ENCODE measurements at places on chromosomes 3 and 15.

- no peak for DNase-seq
Observed at GRCh38 chr3:48372377-48372770, 355 bp downstream of the FBXW12 start.

GRCh38 chr3:134516905-134517304 is 31.0 kb downstream of the CEP63 start:
- no peak for DNase-seq

- no peak for DNase-seq
Observed at GRCh38 chr3:124926426-124927101, 8.0 kb downstream of the MUC13 start.

DNA sequence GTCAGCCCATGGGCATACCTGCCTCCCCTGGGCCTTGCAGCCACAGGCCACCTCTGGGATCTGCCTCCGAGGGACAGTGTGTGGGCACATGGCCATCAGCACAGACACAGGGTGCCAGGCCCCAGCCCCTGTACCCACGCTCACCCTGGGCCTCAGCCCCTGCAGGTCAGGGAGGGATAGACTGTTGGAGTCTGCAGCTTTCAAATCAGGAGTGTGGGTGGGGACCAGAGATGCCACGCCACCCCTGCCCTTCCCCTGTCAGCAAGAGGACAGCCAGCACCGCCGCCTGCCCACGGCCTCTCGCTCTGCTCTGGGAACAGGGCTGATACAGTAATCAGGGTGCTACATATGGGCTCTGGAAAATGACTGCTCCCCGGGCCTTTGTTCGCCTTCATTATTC is 72.7 kb downstream of the DNAJB8 start:
- no peak for DNase-seq

DNA sequence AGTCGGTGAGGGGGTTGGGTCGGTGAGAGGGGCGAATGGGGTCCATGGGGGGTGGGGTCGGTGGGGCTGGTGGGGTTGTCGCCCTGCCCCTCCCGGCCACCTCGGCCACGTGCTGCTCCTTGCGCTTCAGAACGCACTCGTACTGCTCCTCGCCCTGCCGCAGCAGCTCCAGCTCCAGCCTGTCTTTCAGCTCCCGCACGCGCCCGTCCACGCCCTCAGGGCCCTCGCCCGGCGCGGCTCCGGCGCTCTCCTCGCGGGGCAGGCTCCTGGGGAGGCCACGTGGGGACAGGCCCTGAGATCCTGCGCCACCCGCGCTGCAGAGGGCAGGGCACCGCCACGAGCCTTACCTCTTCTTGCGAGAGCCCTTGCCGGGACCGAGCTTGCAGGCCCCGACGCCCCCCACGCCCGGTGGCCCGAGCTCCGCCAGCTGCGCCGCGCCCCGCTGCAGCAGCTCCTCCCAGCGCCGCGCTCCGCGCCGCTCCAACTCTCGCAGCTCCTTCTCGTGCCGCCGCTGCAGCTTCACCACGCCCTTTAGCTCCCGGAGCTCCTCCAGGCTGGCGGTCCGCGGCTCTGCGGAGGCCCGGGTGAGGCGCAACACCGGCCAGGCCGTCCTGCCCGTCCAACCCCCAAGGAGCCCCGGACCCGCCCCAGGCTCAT is 8.2 kb upstream of the ANKRD63 start:
- DNase-seq = no peak

DNA sequence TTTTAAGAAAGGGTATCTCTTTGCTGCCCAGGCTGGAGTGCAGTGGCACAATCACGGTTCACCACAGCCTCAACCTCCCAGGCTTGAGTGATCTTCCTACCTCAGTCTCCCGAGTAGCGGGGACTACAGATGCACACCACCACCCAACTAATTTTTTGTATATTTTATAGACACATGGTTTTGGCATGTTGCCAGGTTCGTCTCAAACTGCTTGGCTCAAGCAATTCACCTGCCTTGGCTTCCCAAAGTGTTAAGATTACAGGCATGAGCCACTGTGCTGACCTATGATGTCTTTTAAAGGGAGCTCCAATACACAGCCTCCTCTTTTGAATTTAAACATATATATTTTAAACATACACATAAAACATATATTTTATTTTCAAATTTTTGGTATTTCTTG is 60.9 kb downstream of the SLC9C1 start:
- no peak for DNase-seq

DNA sequence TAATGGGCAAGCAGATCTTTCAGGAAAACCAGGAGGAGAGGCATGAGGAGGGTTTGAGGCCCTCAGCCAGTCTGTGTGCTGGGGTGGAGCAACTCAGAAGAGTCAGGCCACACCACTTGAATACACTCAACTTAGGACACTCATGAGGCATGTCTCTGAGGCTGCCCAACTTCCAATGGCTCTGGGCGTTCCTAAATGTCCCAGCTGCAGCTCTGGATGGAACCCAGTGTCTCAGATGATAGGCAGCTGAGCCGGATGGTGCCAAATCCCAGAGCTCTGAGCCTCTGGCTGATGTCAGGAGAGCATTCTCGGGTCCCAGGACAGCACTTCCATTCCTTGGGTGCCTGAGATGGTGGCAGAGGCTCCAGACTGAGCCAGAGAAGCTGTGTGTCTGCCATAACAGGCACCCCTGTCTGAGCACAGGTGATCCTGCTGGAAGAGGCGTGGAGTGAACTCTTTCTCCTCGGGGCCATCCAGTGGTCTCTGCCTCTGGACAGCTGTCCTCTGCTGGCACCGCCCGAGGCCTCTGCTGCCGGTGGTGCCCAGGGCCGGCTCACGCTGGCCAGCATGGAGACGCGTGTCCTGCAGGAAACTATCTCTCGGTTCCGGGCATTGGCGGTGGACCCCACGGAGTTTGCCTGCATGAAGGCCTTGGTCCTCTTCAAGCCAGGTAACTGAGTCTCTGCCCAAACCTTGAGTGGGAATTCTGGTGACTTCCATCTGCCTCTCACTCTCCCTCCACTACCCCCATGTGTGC is 2.8 kb downstream of the NR2E3 start:
- no peak for DNase-seq

DNA sequence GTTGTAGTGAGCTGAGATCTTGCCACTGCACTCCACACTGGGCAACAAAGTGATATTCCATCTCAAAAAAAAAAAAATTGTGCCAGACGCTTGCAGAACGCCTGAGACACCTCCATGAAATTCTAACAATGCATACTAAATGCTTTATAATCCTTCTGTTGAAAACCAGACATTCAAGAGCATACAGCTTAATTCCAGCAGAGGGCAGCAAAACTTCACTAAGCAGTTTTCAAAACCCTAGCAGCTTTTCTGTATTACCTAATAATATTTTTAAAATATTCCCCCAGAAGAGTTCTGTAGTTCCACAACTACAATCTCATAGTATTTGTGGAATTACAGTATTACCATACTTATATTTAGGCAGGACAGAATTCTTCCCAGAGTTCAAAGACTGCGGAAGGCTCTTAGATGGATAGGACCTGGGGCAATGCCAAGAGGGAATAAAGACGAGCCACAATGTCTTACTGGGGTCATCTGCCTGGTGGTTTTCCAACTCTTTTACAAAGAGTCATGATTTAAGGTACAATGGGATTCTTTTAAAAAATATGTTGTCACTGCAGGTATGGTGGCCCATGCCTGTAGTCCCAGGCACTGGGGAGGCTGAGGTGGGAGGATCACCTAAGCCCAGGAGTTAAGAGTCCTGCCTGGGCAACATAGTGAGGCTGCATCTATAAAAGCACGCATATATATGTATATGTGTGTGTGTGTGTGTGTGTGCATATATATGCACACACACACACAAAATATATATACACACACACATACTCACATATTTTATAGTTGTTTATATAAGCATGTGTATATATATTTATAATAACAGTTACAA is 19.6 kb upstream of the TASOR start:
- peak; percentile 56 for DNase-seq

DNA sequence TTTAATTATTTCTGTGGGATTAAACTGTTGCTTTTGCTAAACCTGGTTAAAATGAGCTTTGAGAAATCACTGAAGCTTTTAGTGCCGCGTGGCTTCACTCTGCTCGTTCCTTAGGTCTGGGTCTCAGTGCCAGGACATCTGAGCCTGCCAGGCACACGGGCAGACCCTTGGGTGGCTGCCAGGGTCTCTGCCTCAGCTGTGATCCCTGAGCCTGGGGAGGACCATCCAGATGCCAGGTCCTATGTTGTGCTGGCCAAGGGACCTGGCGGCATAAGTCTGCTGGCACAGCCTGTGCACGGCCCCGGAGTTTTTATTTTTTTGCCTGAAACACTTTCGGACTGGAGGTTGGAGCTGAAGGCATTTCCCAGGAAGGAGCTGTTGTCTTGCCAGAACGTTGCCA is 328.1 kb downstream of the LRTM1 start:
- DNase-seq = no peak

DNA sequence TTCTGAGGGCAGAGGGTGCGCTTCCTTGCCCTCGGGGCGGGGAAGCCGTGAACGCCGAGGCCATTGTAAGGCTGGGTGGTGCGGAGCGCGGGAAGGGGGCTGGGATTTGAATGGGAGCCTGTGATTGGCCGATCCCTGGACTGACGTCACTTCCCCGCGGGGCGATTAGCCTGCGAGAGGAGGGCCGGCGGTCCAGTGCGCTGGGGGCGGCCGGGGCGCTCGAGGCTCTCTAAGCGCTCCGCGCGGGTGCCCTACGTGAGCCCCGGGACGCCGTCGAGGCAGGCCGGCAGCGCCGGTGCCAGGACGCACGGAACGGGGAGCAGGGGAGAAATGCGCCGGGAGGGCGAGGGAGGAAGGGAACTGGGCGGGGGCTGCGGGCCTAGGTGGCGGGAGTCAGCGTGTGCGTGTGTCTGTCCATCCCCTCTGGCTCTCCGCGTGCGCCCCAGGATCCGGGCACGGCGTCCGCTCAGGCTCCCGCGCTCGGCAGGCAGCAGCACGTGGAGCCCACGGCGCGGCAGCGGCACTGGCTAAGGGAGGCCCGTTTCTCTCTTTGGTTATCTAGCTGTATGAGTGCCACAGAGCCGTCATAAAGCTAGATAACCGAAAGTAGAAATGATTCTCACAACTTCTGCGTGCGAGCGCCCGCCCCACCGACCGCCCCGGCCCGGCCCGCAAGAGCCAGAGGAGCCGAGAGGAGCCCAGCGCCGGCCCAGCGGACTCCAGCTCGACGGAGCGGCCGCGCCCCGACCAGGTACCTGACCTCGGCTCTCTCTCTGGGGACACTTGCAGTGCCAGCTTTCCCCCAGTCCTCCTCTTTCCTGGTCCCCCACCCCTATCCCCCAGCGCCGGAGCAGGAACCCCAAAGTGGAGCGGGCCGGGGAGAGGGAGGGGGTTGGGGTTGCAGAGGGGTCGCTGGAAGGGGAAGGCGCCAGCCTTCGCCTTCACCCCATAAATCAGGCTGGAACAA is 33.1 kb upstream of the POLG start:
- no peak for DNase-seq

DNA sequence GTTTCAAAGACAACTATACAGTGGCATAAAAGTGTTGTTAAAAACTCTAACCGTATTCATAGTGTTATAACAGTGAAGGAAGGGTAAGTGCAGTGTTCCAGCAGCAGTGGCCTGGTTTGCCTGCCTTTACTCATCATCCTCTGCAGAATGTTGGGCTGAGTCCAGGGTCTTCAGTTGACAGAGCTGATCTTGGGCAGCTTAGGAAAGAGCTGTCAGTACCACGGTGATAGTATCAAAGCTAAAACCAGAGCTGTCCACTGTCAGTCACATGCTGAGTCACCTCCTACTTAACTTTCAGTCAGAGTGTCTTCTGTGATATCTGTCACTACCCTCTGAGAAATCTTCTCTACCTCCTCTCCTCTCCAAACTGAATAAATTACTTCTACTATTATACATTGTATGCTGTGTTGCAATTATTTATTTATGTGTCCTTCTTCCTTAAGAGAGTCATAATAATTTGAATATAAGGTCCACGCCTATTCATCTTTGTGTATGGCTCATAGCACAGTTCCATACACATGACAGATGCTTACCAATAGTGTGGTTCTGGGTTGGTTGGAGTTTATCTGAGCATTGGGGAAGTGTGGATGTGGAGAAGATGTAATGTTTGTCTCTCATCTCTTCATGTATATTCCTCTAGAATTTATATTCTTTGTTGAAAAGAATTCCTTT is 242.1 kb downstream of the ZIC1 start:
- no peak for DNase-seq

GRCh38 chr3:108645364-108645763 is 55.8 kb downstream of the DZIP3 start:
- no peak for DNase-seq

- no peak for DNase-seq
Observed at GRCh38 chr3:153640689-153641665, 479.0 kb downstream of the RAP2B start.

- no peak for DNase-seq
Observed at GRCh38 chr3:129599607-129600006, 6.9 kb downstream of the PLXND1 start.

GRCh38 chr3:158026236-158026635 is 80.0 kb downstream of the SHOX2 start:
- DNase-seq = no peak

GRCh38 chr15:78988361-78988911 is 43.6 kb upstream of the CTSH start:
- DNase-seq = no peak

- DNase-seq = no peak
Observed at GRCh38 chr3:38354588-38355330, 8.2 kb downstream of the XYLB start.

- DNase-seq = no peak
Observed at GRCh38 chr3:17795711-17796110, 53.3 kb upstream of the TBC1D5 start.

- no peak for DNase-seq
Observed at GRCh38 chr3:151357463-151357850, 27.1 kb downstream of the P2RY12 start.

DNA sequence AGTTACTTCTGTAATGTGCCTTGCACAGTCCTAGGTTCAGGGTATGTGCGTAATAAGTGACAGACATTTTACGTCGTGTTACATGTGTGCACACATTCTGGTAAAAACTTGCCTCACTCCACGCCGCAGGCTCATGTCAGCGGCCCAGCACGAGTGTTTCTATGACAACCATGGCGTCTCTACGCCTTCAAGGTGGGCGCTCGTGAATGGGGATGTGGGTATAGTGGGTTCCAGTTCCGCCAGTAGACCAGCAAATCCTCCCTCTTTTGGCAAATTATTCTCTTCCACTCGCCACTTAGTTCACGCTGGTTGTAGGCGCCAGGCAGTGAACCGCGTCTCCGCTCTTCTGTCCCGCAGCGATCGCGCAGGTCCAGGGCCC is 40.3 kb downstream of the CHST14 start:
- no peak for DNase-seq

DNA sequence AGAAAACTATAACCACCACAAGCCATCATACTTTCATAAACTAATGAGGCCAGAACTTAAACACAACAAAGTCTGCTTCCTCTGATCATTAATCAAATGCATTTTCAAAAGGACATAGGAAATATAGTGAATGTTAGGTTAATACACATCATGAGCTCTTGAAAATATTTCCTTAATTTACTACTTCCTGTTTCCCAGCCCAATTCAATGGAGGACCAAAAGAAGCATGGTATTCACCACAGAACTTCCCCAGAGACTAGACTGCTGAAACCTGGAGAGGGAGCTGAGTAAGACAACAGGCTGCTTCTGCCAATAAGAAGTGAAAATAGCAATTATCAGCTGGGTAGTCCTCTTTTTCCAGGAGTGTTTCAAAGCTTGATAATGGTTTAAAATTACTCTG is 250.3 kb downstream of the ULK4 start:
- DNase-seq = no peak

GRCh38 chr3:15052335-15053242 is 12.5 kb downstream of the MRPS25 start:
- DNase-seq = no peak
